ENCODE measurements at places on chromosomes 7 and 10. TPM values are rescaled to one million over a fixed set of nuclear protein-coding genes. Genes with fewer than 3 reads are reported as not detected.

Gene TSPAN15
- 8.8 TPM for total RNA-seq

Gene ARL4A
- total RNA-seq = 15.3 TPM

Gene LSM5
- 42.2 TPM for total RNA-seq

Gene EMX2
- total RNA-seq = 1.4 TPM

Gene ODAD2
- 0.09 TPM for total RNA-seq

Gene SP4
- 5.4 TPM for total RNA-seq

Gene TMEM229A
- not detected for total RNA-seq

Gene RET
- 0.49 TPM for total RNA-seq

Gene SSMEM1
- not detected for total RNA-seq
